H54 (cell line): ENCODE measurements at places on chromosomes 5 and 9.

- no peak for DNase-seq
Measured at GRCh38 chr5:144377207-144377606, 206.5 kb downstream of the KCTD16 start.

DNA sequence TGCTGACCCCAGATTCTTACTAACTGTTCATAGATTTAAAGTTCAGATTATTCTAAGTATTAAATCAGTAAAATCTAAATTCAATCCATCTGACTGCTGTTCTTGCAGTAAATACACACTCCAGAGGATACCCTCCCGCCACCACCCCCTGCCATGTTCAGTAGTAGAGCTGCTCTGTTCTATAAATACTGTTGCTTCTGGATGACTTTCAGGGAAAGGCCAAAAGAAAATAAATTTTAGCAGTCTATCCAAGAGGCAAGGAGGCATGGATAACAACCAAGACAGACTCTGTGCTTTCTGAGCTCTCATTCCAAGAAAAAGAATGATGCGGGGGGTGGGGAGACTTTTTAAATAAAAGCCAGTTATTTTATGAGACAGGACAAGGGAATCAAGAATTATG, 115.1 kb downstream of the ADAMTS6 start:
- DNase-seq: no peak

GRCh38 chr5:32474209-32474854, 29.8 kb upstream of the ZFR start:
- DNase-seq: no peak

GRCh38 chr9:22142671-22143070, 133.6 kb upstream of the CDKN2B start:
- no peak for DNase-seq

DNA sequence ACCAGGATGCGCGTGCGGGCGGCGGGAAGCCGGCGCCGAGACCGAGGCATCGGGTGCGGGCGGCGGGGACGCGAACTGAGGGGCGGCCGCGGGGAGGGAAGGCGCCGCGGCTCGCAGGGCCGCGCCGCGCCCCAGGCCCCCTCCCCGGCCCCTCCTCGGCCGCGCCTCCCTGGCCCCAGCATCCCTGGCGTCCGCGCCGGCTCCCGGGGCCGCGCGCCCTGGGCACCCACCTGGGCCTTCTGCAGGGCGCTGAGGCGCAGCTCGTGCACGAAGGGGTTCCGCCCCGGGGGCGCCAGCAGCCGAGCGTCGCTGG, 324 bp downstream of the LPCAT1 start:
- no peak for DNase-seq

DNA sequence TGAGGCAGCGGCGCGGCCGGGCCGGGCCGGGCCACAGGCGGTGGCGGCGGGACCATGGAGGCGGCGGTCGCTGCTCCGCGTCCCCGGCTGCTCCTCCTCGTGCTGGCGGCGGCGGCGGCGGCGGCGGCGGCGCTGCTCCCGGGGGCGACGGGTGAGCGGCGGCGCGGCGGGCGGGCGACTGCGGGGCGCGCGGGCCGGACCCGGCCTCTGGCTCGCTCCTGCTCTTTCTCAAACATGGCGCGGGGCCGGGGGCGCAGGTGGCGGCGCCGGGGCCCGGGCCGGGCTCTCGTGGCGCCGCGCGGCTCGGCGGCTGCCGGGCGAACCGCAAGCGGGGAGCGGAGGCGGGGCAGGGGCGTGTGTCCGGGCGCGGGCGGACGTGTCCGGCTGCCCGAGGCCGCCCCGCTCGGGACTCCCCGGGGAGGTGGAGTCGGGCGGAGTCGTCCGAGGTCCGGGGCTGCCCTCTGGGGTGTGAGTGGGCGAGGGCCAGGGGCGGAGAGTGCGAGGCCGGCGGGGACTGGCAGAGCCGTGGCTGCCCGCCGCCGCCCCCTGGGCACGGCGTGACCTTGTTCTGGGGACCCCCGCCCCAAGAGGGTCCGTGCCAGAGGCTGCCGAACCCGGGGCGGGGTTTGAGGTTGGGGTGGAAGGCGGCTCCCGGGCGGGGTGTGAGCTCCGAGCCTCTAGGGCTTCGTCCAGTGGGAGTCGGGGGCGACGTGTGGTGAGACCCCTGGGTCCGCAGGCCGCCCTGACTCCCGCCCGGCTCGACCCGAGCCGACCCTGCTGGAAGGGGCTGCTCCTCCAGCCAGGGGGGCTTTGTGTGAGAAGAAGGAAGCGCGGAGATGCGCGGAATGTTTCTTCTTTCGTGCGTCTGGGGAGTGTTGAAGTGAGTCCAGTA, 485 bp downstream of the TGFBR1 start:
- DNase-seq: peak; percentile 96

GRCh38 chr5:112440031-112440430, 21.0 kb upstream of the EPB41L4A start:
- DNase-seq: no peak

GRCh38 chr9:13941714-13942113, 372.2 kb downstream of the NFIB start:
- DNase-seq: no peak

DNA sequence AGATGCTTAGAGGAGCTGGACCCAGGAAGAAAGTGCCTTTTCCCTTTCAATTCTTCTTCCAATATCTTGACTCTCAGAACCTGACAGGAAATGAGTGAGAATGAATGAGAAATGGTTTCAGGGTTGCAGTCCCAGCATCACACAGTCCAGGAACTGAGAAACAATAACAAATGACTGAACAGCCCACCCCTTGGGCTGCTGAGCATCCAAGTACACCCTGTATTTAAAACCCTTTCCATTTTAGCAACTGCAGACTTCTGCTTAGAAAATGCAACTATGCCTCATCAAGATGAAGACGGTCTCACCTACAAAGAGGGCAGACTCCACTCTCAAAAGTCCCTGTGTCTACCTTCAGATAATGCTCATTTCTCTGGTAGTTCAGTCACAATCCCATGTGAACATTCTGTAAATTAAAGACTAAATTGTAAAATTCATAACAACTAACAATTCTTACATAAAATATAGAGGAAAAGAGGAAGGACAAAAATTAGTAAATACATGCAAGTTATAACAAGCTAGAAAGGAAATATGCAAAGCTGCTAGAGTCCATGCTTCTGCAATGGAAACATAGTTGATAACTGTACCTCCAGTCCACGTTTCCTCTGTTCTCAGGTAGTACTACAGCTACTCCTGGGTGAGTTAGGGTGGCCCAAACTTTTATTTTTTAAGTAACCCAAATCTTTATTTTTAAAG, 316.5 kb downstream of the ICE1 start:
- no peak for DNase-seq

DNA sequence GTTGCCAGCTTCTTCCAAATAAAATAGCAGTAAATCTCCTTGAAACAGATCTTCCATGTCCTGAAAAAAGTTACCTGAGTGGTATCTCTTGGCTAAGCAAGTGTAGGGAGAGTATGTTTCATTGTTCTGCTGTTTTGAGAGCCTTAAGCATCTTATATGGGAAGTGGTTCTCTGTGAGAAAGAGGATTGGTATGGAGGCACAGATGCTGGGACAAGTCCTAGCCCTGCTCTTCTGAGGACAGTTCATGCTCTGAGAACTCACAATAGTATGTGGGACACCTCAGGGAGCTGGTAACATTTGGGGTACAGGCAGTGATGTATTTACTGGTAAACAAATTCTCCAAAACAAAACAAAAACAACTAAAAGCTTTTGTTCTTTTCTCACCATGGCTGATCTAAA, 2.0 kb downstream of the PPP3R2 start:
- no peak for DNase-seq

DNA sequence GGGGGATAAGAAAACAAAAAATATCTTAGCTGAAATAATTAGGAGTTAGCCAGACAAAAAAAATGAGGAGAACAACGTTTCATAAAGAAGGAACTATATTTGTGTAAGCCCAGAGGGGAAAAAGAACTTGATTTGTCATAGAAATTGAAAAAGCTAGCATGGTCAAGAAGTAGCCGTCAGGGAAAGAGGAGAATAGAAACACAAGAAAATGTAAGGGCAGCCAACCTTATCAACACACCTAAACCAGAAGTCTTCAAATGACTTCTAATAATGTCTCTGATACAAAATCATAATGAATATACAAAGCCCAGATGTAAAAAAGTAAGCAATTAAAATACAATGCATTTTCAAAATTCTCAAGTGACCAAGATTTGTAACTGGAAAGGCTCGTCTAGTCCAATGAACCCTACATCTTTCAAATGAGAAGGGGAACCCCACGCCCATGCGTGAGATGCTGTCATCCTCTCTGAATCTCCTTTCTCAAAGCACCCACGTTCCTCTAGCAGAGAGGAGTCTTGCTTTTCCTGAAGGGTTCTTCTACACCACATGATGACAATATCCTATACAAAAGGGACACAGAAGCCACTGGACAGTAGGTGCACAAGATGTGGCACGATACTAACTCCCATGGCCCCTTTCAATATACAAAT, 103.7 kb downstream of the ARL15 start:
- no peak for DNase-seq

DNA sequence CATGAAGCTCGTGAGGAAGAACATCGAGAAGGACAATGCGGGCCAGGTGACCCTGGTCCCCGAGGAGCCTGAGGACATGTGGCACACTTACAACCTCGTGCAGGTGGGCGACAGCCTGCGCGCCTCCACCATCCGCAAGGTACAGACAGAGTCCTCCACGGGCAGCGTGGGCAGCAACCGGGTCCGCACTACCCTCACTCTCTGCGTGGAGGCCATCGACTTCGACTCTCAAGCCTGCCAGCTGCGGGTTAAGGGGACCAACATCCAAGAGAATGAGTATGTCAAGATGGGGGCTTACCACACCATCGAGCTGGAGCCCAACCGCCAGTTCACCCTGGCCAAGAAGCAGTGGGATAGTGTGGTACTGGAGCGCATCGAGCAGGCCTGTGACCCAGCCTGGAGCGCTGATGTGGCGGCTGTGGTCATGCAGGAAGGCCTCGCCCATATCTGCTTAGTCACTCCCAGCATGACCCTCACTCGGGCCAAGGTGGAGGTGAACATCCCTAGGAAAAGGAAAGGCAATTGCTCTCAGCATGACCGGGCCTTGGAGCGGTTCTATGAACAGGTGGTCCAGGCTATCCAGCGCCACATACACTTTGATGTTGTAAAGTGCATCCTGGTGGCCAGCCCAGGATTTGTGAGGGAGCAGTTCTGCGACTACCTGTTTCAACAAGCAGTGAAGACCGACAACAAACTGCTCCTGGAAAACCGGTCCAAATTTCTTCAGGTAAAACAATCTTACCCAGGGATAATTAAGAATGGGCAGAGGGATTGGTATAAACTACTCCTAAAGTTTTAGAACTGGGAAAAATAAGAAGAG, 12.9 kb downstream of the ITGA1 start:
- peak; percentile 23 for DNase-seq

GRCh38 chr5:132058646-132059042, 1.8 kb upstream of the IL3 start:
- no peak for DNase-seq

DNA sequence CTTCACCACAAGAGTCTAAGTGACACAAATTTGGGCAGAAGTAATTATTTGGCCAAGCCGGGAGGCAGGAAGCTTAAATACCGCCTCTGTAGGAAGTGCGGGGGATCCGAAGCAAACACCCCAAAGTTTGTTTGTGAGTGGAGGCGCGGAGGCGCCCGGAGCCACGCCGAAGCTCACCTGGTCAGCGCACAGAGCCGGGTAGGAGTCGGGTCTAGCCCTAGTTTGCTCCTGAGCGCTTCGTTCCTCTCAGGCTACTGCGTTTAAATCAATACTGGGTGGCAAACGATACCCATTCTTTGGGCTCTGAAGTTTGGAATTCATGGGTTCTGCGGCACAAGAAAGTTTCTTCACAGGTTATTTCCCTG, 855 bp downstream of the MCC start:
- DNase-seq: no peak

DNA sequence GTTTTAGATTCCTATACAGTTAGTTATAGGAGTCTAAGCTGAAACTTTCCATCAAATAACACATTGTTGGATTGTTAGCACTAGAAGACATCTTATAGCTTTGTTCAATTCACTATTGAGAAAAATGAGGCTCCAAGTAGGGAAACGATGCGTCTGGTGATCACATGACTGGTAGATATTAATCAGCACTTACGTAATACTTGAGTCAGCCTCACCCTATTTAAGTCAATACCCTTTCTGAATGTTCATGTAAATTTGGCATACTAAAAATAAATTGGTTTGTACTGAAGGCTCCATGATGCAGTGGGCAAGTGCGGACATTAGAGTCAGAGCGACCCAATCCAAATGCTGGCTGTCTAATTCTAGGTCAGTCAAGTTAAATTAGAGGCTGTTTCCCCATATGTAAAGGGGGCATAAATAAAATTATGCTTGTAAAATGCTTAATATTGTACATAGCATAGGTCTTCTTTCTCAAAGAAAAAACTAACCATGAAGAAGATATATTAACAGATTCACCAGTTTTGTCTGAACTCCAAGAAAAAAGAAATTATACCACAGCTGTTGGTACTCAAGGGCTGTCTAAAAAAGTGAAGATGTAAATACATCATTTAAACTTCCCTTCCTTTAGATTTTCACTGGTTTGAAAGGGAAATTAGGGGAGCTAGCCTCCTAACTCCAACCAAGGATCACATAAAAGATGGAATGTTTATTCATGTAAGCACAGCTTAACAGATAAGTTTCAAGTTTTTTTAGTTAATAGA, 406.6 kb upstream of the TLE4 start:
- no peak for DNase-seq

- DNase-seq: no peak
Measured at GRCh38 chr9:79824265-79824664, 252.5 kb downstream of the TLE4 start.

- DNase-seq: no peak
Measured at GRCh38 chr5:140785905-140786686, at the start of gene PCDHA1. Gene PCDHA1 (plus strand): TSS chr5:140786140.

GRCh38 chr9:105173306-105173705, 71.1 kb upstream of the SLC44A1 start:
- no peak for DNase-seq
